ENCODE measurements at places on chromosomes 3 and 15.

DNA sequence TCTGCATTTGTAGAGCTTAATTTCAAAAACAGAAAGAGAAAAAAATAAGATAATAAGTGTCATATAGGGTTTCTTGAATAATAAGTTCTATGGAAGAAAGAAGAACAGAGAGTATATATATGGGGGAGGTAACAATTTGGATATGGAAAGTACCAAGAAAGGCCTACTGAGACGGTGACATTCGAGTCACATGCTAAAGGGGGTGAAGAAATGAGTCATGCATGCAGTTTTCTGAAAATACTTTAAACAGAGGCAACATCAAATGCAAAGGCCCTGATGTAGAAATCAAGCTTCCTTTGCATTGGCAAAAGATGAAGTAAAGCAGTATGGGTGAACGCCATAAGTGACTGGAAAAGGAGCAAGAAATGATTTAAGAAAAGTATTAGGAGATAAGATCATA, 371.6 kb upstream of the ZNF385D start:
- no peak for DNase-seq

- DNase-seq, result no peak
These were observed 100.9 kb upstream of the MCTP2 start for GRCh38 chr15:94130504-94130903.

GRCh38 chr15:100007609-100008008, 274.4 kb upstream of the LYSMD4 start:
- DNase-seq, result no peak

DNA sequence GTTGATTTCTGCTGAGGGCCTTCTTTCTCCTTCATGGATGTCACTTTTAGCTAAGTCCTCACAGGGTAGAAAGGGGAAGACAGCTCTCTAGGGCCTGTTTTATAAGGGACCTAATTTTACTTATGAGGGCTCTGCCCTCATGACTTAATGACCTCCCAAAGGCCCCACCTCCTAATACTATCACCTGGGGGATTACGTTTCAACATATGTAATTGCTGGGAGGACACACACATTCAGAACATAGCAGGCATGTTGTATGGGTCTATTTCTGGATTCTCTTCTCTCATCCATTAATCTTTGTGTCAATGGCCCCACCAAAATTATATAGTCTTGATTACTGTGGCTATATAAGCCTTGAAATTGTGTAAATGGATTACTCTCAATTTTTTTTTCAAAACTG, 255.0 kb downstream of the CLSTN2 start:
- no peak for DNase-seq

DNA sequence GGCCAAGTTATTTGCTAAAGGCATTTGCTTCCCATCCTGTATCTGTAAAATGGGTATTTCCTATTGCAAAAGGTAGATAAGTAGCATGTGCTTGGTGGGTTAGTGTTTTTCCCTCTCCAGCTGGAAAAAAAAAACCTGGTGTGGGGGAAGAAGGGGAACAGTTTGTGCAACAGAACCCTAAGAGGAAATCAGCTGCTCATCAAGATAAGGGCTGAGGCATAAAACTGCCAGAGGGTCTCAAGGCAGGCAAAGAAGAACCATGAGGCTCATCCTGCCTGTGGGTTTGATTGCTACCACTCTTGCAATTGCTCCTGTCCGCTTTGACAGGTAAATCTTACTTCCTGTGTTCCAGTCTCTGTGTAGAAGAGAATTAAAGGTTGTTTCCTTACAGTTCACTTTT, at the start of gene CPA3:
Gene CPA3 (plus strand): TSS at position 248 of the 400 bp plus-strand sequence. CDS start 12 bp downstream, at position 260.
- DNase-seq, result no peak

DNA sequence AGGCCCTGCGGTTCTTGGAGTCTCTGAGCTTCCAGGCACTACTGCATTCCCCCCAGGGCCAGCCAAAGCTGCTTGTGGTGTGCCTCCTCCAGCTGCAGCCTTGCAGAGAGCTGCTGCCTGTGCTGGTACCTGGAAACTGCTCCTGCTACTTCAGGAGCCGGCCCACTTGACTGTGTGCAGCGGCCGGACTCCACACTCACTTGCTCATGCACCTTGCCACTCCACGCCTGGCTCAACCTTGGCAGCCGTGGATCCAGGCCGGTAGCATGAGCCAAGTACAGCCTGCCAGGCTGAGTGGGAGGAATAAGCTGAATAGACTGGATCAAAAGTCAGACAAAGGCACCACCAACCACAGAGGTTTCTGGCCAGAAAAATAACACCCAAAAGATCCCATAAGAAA, 169.7 kb downstream of the TJP1 start:
- no peak for DNase-seq

- DNase-seq, result no peak
These were observed 66.0 kb downstream of the ST6GAL1 start for GRCh38 chr3:186996356-186996755.

DNA sequence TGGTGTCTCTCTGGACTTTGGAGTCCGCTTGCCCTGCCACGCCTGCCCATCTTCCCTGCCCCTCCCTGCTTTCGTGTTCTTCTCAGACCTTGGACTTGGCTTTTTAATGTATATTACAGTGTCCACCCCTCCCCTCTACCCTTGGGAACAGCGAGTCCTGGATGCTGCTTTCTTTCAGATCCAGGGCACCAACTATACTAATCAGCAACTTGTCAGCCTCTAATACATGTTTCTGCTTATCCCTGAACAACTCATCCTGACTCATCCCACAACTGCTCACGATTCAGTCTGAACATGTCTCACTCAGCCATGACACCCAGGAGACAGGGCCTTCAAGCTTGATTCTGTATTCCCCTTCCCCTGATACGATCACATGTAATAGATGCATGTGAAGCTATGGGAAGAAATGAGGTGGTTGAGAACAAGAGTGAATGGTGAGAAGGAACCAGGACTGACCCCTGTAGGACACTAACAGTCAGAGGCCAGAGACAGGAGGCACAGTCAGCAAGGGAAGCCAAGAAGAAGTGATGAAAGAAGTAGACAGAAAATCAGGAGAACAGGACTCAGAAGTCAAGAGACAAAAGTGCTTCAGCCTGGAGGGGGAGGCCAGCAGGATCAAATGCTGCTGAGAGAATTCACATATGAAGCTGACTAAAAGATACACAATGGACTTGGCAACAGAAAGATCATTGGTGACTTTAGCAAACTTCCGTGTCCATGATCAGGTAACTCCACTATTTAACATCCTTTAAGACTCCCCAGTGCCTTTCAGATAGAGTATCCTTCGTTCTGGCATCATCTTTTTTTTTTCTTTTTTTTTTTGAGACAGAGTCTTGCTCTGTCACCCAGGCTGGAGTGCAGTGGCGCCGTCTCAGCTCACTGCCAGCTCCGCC, 35.4 kb downstream of the BCL2L10 start:
- no peak for DNase-seq

Data from pons (tissue), 1 donor.